ENCODE measurements at places on chromosomes 12 and 14.

- no peak for DNase-seq
Observed at GRCh38 chr12:56127485-56127887, 581 bp upstream of the ESYT1 start.

DNA sequence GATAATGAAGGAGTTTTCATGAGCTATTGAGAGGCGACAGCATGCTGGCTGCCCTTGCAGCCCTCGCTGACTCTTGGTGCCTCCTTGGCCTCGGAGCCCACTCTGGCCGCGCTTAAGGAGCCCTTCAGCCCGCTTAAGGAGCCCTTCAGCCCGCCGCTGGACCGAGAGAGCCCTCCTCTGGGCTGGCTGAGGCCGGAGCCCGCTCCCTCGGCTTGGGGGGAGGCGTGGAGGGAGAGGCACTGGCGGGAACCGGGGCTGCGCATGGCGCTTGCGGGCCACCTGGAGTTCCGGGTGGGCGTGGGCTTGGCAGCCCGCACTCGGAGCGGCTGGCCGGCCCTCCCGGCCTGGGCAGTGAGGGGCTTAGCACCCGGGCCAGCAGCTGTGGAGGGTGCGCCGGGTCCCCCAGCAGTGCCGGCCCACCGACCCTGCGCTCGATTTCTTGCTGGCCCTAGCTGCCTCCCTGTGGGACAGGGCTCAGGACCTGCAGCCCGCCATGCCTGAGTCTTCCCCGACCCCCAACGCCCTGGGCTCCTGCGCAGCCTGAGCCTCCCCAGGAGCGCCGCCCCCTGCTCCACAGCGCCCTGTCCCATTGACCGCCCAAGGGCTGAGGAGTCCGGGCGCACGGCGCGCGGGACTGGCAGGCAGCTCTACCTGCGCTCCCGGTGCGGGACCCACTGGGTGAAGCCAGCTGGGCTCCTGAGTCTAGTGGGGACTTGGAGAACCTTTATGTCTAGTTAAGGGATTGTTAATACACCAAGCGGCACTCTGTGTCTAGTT, 20.1 kb upstream of the PAWR start:
- DNase-seq = no peak

- no peak for DNase-seq
Observed at GRCh38 chr14:61954306-61954705, 192.1 kb downstream of the SNAPC1 start.

GRCh38 chr12:52253391-52254179, 20.5 kb downstream of the KRT7 start:
- no peak for DNase-seq

- DNase-seq = no peak
Observed at GRCh38 chr14:32202491-32202997, 525 bp downstream of the RNU6-8 start.

DNA sequence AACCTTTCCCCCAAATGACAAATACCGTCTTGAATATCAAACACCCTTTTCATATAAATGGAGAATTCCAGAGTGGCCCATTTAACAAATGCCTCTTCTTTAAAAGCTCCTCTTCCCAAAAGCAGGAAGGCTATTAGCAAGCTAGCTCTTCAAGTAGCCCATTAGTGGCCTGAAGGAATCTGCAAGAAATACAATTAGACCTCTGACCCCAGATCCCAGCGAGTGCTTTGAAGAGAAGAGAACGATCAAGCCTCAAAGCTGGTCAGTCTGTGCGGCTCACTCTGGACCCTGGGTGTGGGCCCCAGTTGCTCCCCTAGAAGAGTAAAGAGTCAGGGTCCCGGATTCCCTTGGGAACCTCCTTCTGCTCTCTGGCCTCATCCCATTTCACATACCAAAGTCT, 325.6 kb downstream of the NUAK1 start:
- DNase-seq = no peak

DNA sequence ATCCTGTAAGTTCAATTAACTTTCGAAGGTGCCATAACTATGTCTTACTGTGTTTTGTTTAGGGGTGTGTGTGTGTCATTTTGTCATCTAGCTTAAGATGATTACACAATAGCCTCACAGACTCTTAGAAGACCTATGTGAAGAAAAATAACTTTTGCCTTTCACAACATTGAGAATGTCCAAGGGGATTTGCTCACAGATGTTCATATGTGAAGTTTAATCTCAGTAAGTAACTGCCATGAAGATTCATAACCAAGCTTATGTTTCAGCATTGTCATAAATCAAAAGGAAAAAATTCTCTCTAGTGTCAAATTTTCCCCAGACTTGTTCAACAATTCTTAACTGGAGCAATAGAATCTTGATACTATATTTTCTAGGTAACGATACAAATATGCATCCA, 226.1 kb upstream of the PRKD1 start:
- DNase-seq = no peak

DNA sequence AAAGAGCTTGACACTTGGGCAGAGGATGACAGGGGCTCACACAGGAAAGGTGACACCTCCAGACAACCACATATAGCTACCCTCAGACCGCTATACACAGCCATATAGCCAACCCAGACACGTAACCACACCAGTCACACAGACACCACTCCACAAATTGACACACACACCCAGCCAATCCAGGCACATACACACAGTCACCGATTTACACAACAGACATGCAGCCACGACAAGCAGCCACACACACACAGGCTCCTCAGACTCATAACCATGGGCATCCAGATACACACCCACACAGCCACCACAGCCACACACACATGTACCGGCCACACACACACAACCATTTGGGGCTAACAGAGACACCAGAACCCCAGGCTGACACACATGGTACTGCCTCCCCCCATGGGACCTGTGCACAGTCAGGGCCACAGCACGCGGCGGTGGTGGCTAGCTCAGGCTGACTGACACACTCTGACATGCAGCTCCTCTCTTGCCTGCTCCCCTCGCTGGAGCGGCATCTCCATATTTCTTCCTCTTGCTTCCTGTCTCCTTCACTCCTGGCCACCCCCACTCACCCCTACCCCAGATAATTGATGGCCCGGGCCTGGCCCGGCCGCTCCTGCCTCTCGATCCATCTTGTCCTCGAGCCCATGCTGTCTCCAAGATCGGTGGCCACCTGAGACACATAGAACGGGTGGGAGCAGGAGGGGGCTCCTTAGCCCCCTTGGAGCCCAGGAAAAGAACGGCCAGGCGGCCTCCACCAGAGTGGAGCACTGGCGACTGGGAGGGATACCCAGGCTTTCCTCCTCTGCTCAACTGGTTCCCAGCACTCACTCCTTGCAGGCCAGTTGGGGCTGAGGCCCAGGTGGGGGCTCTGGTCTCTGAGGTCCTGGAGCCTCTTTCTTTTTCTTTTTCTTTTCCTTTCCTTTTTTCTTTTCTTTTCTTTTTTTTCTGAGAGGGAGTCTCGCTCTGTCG, 6.0 kb upstream of the SHMT2 start:
- DNase-seq = no peak

GRCh38 chr14:64692189-64692985, 11.8 kb upstream of the PLEKHG3 start:
- DNase-seq = no peak

- no peak for DNase-seq
Observed at GRCh38 chr12:117032593-117033381, 66.4 kb downstream of the TESC start.

GRCh38 chr12:88579161-88579517, 1.1 kb downstream of the KITLG start:
- no peak for DNase-seq

DNA sequence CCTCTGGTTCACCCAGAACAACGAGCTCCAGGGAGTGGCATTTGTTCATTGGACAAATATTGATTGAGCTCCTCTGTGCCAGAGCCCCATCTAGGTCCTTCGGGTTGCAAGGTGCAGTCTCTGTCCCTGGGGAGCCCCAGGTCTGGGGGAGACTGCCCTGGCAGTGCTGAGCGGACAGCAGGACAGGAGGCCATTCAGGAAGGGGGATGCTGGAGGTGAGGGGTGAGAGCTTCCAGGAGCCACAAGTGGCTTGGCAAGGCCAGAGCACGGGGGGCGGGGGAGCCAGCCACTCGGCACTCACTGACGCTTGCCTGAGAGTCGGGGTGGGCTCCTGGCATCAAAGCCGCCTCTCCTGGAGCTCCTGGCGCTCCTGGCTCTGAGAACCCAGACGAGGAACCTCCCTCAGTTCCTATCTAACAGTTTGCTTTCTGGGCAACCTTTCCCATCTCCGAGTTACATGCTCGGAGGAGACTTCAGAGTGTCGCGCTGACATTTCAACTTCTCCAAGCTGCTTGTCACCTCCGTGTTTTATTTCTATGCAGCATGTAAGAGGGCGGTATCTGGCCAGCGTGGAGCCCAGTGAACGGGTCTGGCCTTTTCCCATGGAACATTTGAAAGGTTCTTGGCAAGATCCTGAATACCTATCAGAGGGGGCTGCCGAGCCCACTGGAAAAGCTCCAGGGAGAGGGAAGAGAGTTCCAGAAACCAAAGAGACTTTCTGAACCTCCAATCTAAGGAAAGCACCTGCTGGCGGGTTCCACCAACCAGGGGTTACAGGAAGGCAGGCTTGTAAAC, 62.0 kb upstream of the BCL11B start:
- DNase-seq = no peak

- DNase-seq = no peak
Observed at GRCh38 chr12:83826112-83826511, 1086.5 kb downstream of the SLC6A15 start.

DNA sequence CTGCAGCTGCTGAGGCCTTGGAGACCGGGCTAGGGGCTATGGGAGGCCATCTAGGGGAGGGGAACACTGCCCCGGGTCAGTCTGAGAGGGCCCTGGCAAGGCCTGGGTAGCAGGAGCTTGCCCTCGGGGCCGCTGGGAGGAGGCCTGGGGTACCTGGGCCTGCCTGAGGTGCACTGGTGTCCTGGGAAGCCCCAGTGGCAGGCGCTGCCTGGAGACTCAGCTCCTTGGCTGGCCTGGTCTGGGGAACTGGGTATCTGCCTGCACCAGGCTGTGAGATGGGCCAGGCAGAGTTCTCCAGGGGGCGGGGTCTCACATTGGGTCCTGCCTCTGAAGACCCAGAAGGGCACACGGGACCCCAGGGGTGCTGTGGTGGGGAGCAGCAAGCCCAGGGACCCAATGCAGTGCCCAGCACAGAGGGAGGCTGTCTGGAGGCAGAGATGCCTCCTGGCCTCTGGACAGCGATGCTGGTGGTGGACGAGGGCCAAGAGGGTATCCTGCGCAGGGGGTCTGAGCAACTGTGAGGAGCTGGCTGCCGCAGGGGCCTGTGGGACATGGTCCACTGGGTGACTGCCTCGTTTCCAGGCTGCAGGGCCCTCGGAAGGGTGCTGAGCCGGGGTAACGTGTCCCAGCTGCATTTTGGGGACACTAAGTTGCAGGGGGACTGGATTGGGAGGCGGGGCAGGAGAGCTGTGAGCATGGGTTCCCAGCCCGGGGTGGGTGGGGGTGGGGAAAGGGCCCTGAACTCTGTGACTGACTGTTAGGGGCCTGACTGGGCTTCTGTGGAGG, 7.4 kb upstream of the MTA1 start:
- DNase-seq = no peak

GRCh38 chr12:116136340-116136739, 141.2 kb downstream of the MED13L start:
- no peak for DNase-seq

GRCh38 chr12:125100551-125101434, 35.6 kb downstream of the AACS start:
- DNase-seq = no peak

DNA sequence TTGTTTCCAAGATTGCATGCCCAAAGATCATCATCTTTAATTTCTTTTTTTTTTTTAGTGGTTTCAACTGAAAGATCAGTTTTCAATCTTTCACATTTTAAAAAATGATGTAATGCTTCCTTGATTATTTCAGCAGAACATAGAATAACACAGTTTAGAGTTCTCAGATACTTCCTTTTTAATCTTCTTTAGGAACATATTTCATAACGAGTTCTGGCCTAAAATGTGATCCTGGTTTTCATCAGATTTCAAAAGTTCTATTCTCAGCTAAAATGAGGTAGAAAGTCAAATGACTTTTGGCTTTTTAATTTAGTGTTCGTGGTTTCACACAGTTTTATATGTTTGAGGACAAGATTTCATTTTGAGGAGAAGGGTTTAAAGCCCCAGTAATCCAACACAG, 40.0 kb upstream of the NR1H4 start:
- DNase-seq = no peak

DNA sequence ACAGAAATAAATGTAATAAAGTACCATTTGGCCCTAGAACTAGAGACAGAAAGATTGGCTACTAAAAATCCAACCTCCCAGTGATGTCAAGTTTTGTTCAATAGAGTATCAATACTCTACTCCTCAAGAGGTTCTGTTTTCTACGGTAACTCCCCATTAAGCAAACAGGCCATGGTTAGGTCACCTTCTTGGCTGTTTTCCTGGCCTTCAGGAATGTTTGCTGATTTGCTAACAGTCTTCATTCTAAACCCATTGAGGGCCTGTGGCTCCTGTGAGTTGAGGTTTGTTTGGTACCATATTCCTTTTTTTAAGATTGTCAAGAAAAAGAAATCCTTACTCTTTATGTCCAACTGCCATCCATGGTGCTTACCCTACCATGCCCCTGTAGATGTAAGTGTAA, 1022.0 kb upstream of the TMEM132C start:
- no peak for DNase-seq

GRCh38 chr12:28535216-28535615, 345.0 kb downstream of the CCDC91 start:
- no peak for DNase-seq

GRCh38 chr12:14901228-14901562, 15.5 kb upstream of the MGP start:
- DNase-seq = no peak

GRCh38 chr14:89485264-89485663, 68.2 kb upstream of the FOXN3 start:
- DNase-seq = no peak

DNA sequence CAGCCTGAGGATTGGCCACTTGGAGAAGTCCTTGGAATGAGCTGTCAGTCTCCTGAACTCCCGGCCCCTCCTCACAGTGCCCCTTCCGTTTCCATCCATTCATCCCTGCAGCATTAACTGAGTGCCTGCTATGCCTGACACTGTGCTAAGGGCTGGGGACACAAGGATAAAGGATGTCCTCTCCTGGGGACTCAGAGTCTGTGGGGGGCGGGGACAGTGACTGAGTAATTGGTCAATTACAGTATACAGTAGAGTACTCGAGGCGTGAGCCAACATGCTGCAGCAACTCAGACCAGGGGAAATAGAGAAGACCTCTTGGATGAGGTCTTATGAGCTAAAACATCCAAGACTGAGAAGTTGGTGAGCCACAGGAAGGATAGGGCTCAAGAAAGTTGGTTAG, 43.4 kb upstream of the PWP1 start:
- DNase-seq = no peak

GRCh38 chr12:130966443-130967030, 12.8 kb downstream of the ADGRD1 start:
- DNase-seq = no peak

GRCh38 chr12:53999559-54000115, 324 bp upstream of the HOXC9 start:
- no peak for DNase-seq

- DNase-seq = no peak
Observed at GRCh38 chr12:123078120-123078465, 72.8 kb downstream of the PITPNM2 start.

GRCh38 chr12:48038085-48038484, 33.8 kb upstream of the COL2A1 start:
- no peak for DNase-seq

Measured in activated T-helper 1 cell treated with Interleukin-2 at 50 U/mL for 16 hours (primary cell).